Esophagus muscularis mucosa (tissue), 4 donors: ENCODE measurements at places on chromosomes 1 and 21. TPM values are rescaled to one million over a fixed set of nuclear protein-coding genes. Genes with fewer than 3 reads are reported as not detected.

The PLA2G2D gene
- total RNA-seq, result not detected

DNA sequence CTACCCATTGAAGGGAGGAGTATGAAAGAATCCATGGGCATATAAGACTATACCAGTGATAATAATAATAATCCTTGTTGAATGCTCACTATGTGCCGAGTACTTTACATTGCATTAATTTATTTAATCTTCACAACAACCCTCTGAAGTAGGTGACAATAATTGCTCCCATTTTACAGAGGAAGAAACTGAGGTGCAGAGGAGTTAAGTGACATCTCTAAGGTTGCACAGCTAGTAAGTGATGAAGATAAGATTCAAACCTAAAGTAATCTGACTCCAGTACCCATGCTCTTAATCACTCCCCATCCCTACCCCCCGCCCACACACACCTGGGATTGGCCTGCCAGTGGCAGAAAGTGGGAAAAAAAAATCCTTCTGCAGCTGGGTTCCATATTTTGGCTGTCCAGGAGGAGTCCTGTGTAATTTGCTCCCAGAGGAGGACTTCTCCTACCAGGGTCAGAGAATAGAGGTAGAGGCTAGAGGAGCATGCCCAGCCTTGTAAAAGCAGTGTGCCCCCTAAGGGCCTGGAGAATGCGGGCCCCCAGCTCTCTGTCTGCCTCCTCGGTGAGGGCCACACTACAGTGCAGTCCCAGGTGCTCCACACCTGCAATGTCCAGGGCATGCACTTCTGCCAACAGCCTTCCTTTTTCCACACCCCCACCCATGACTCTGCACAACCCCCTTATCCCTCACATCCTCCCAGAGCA lies 57.8 kb downstream of the TMEM53 start:
- no peak overlapping the region for H3K27ac ChIP-seq
- H3K36me3 ChIP-seq, result no peaks in the 10 kb centered on the region
- no peaks in the 10 kb centered on the region for H3K27me3 ChIP-seq
- H3K4me3 ChIP-seq, result peak overlapping the region; percentile 51
- H3K4me1 ChIP-seq, result peaks cover 30% of the 10 kb centered on the region

DNA sequence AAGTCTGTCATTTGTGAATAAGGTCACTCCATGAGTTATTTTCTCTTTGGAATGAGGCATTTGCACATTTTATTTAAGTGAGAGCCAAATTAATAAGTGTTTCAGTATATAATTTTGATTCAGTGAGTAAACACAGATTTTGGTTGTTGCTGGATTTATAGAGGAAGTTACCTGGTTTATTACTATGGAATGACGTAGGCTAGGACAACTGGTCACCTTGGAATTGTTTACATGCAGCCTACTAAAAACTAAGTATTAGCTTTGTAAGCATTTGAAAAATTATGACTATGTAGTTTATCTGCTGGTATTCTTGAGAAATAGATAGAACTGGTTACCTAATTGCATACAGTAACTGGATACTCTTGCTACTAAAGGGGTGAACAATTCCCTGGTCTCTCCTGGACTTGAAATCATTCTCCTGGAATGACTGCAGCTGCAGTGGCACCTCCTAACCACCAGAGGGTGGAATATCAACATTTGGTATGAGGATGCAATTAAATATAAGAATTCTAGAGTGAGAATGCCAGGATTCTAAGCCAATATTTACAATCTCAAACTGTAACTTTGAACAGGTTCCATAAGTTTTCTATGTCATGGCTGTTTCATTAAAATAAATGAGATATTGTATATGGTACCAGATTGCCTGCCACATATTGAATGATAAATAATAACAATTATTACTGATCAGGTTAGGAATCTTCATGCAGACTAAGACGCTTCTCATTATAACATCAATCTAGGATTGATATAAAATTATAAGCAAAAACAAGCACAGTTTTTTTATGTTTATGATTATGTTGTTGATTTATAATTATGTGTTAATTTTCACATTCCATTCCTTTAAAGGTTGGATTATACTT lies 3.5 kb upstream of the KRTAP27-1 start:
- H3K36me3 ChIP-seq, result no peaks in the 10 kb centered on the region
- no peak overlapping the region for H3K27ac ChIP-seq
- H3K27me3 ChIP-seq, result no peaks in the 10 kb centered on the region
- H3K4me1 ChIP-seq, result no peaks in the 10 kb centered on the region
- DNase-seq, result no peak
- no peak overlapping the region for H3K4me3 ChIP-seq

DNA sequence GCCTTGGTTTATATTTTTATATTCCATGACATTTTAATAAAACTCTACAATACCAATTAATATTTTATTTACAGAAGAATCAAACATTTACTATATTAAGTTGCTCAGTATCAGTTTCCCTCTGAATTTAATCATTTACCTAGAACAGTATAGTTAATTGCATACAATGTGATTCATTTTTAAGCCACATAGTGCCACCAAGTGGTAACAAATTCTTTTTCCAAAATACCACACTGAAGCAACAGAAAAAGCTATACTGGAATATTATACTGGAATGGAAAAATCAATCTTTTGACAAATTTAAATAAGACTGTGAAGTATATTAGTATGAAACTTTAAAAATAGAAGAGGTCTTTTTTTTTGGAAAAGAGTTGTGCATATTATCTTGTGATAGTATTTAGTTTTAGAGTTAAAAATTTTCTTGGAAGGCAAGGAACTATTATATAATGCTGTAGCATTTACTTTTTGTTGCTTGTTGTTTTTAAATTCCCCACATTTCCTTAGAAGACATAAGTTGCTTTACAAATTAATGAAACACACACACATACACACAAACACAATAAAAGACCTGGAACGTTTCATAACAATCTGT lies 57.3 kb downstream of the ZNF644 start:
- no peak overlapping the region for H3K4me3 ChIP-seq
- H3K36me3 ChIP-seq, result no peaks in the 10 kb centered on the region
- no peak overlapping the region for H3K27ac ChIP-seq
- H3K4me1 ChIP-seq, result peaks cover 6% of the 10 kb centered on the region

DNA sequence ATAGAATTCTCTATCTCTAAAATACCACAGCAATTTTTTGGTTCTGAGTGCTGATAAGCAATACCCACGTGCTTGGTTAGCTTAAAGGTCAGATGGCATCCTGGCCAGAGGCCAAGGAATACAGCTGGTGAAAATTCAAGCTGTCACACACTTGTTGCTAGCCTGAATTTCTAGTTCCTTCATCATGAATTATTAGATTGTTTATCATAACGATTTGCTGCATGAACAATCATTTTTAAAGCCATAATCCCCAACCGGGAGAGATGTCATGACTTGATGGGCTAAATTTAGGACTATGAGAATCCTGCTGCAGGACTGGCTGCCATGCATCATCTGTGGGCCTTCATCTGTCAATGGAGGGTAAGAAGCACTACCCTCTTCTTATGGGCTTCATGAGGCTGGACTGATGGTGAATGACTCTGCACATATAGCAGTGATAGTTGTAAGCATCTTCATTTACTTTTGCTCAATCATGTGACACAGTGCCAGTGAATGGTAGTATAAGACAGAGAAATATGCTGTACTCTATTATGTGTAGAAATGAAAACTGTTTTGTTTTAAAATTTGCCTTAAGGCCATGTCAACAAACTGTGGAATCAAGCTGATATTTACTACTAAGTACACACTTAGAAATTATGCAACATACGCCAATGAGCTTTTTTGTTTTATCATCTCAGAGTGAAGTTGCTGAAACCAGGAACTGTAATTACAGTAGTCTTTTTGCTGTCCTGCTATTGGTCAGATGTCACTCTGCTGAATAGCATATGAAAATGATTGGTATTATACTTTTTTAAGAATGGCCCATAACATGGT lies 80.5 kb upstream of the RALGPS2 start:
- no peaks in the 10 kb centered on the region for H3K27me3 ChIP-seq
- no peak overlapping the region for H3K4me3 ChIP-seq
- no peaks in the 10 kb centered on the region for H3K36me3 ChIP-seq
- H3K27ac ChIP-seq, result no peak overlapping the region
- H3K4me1 ChIP-seq, result peaks cover 6% of the 10 kb centered on the region

DNA sequence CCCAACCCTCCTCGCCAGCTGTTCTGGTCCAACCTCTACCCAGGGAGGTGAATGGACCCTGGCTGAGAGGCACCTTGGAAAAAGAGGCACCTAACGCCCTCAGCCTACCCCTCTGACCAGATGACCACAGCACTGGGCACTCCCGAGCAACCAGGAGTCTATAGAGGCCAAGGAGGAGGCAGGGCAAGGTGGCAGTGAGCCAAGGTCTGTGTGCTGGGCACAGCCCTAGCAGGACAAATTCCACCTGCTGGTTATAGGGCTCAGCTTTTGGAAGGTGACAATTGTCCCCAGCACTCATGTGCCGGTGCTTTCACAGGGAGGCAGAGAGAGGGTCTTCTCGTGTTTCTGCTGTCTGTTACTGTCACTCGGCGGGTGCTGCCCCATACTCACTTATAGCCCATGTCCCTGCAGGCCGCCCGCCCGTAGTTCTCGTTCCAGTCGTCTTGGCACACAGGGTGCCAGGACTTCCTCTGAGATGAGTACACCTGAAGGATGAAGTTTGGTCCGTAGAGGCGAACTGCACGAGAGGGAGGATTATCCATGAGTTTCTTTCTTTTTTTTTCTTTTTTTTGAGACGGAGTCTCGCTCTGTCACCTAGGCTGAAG lies 27.8 kb downstream of the TMPRSS2 start:
- H3K36me3 ChIP-seq, result no peaks in the 10 kb centered on the region
- no peaks in the 10 kb centered on the region for H3K4me1 ChIP-seq
- H3K27me3 ChIP-seq, result no peaks in the 10 kb centered on the region
- H3K27ac ChIP-seq, result no peak overlapping the region
- no peak for DNase-seq

The KRTAP7-1 gene
- total RNA-seq, result not detected
